ENCODE measurements at places on chromosomes 7 and 10.

- DNase-seq = no peak
These were observed 53.5 kb downstream of the VOPP1 start for GRCh38 chr7:55518836-55519235.

DNA sequence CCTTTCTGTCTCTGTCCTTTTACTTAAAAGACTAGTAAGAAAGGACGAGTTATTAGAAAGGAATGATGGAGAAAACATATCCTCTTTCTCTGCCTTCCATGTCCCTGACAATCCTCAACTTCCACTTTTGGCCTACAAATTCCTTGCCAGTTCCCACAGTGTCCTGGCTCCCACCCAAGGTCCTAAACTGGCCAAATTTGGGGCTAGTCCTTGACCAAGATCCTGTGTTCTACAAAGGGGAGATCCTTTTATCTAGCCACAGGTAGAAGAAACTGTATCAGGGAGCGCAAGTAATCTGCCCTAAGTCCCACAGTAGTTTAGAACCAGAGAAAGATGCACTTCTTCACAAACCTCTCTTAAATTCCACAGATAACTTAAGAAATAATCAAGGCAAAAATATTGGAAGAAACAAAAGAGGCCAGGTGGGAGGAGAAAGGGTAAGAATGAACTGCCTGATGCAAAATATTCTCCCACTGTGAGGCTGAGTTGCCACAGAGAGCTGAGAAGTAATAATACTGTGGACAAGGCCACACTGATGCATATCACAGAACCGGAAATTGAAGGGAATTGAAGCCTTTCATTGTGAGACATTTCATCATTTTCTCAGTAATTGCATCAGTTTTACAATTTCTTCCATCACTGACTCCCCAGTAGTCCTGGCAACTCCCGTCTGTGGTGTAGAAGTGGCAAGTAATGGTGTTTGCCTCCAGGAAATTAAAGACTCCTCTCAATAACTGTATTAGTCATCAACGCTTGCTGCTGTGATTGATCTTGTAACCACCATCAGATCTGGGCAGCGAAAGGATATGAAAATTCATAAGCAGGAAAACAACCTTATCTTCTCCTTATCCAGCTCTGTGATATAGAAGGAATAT, 47.2 kb downstream of the DNAJC12 start:
- no peak for DNase-seq

GRCh38 chr7:1708596-1709251, 38.6 kb downstream of the ELFN1 start:
- no peak for DNase-seq

DNA sequence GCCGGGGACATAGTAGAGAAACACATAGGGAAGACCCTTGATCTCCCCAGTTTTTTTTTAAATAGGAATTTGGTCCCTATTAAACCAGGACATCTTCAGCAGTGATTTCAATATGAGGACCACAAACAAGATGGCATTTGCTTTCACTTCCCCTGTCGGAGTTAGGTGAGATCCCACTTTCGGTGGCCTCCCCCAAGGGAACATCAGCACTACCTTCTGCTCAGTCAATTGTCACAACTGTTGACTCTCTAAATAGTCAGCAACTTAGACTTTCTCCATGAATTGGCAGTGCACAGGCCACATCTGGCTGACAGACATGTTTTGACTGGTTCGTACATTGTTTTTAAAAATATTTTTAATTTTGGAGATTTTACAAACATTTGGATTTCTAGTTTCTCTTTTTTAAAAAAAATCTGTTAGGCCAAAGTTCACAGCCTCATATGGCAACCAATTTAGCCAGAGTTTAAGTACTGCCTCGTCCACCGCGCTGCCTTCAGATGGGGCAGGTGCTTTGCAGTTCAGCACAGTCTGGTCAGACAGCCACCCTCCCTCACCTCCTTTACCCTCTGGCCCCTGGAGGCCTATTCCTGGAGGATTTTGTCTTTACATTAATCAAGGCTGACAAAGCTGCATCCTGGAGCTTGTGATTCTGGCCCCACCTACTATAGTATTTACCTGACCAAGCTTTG, 139.2 kb upstream of the PRR15 start:
- DNase-seq = no peak
